ENCODE measurements at places on chromosomes 4 and X. TPM values are rescaled to one million over a fixed set of nuclear protein-coding genes. Genes with fewer than 3 reads are reported as not detected.

Gene TMPRSS11A
- not detected for polyA plus RNA-seq

Gene HEPH
- polyA plus RNA-seq = 2.4 TPM

Gene NDP
- polyA plus RNA-seq = 0.19 TPM

Gene NSG1
- polyA plus RNA-seq = 3.2 TPM

Gene ADH7
- not detected for polyA plus RNA-seq

Gene NAP1L3
- polyA plus RNA-seq = 2.3 TPM

Gene RFC1
- polyA plus RNA-seq = 19.9 TPM

Gene NXF3
- polyA plus RNA-seq = 0.08 TPM

Gene ARL13A
- not detected for polyA plus RNA-seq

Gene TSPAN7
- 32.7 TPM for polyA plus RNA-seq

Gene HAND2
- polyA plus RNA-seq = 72.8 TPM

Gene SUPT20HL2
- not detected for polyA plus RNA-seq

Gene FAM120C
- polyA plus RNA-seq = 2.1 TPM

Gene HGFAC
- polyA plus RNA-seq = 0.11 TPM

Gene TMEM175
- polyA plus RNA-seq = 14.2 TPM

Gene TCP11X2
- not detected for polyA plus RNA-seq

Gene RGN
- polyA plus RNA-seq = 3.2 TPM

Gene GAGE1
- not detected for polyA plus RNA-seq

Gene SSX2B
- polyA plus RNA-seq = not detected

Data from heart left ventricle (tissue), 16 donors.